Stimulated activated CD4-positive, alpha-beta T cell treated with anti-CD3 and anti-CD28 coated beads, Interleukin-1b, Interleukin-23, amount 100 ng/mL, for 1 hour (primary cell): ENCODE measurements at places on chromosomes 12 and 14.

- no peak for DNase-seq
Observed at GRCh38 chr12:24561411-24561871, 387.5 kb downstream of the BCAT1 start.

GRCh38 chr12:32139064-32139421 is 32.4 kb downstream of the BICD1 start:
- no peak for DNase-seq

- DNase-seq: no peak
Observed at GRCh38 chr12:79685068-79685467, 5.7 kb downstream of the PAWR start.

DNA sequence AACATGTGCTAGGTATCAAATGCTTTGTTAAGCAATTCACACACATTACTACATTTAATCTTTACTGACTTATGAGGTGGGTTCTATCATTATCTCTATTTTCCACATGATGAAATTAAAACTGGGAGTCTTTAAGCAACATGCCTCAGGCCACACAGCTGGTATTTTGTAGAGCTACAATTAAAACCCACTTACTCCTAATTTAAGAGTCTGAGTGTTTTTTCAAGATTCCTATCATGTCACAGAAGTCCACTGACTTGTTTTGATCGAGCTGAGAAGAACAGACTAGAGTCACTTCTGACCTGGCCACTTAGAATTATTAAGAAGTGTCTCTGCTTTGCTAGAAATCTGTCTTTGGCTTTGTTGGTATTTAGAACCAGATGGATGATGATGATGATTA is 670.7 kb downstream of the NRXN3 start:
- DNase-seq: no peak

- no peak for DNase-seq
Observed at GRCh38 chr14:81506487-81506886, 27.2 kb downstream of the SEL1L start.

DNA sequence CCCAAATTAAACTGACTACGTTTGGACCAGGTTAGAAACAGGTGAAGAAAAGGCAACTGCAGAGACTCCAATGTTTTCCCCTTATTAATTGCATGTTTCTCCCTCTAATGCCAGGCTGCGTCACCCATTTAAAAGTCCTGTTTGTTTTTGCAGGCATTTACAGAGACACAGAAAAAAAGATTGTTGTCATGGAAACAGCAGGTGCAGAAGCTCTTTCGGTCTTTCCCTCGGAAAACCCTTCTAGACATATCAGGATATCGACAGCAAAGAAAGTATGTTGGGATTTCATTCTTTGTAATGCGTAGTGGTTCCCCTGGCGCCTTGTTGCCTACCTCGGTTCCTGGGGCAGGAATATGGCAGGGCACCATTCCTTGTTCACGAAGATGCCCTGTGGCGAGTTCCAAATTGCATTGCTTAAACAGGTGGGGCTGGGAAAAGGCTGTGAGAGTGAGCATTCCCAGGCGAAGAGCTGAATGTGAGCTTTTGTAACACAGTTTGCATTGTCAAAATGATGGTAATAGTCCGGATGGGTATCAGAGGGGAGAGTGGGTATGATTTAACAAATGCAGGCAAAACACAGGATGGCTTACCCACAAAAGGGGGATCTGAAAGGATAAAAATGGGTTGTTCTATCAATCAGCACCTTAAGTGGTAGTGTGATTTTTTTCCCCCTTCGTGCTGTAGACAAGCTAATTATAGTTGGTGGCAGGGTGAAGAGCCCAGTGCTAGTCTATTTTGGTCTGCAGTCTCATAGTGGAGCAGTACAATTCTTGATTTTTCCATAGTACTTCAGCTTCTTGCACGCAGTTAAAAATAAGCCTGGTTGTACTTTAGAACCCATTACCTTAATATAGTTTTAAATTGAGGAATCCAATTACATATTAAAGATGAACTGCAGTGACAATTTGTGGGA is 132.4 kb downstream of the GCH1 start:
- no peak for DNase-seq

- DNase-seq: no peak
Observed at GRCh38 chr12:93483151-93483807, 16.0 kb downstream of the MRPL42 start.

DNA sequence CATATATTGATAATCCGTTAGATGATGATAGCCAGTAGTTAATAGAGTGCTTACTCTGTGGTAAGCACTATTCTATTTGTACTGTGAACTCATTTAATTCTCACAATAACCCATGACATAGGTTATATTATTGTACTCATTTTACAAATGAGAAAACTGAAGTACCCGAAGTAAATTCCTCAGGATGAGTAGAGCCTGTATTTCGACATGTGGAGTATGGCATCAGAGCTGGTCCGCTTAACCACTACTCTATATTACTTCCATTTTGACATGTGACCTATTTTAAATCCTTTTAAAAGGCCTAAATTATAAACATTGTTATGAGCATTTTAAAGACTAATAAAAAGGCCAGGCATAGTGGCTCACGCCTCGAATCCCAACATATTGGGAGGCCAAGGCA is 8.0 kb upstream of the RAP1B start:
- DNase-seq: no peak

DNA sequence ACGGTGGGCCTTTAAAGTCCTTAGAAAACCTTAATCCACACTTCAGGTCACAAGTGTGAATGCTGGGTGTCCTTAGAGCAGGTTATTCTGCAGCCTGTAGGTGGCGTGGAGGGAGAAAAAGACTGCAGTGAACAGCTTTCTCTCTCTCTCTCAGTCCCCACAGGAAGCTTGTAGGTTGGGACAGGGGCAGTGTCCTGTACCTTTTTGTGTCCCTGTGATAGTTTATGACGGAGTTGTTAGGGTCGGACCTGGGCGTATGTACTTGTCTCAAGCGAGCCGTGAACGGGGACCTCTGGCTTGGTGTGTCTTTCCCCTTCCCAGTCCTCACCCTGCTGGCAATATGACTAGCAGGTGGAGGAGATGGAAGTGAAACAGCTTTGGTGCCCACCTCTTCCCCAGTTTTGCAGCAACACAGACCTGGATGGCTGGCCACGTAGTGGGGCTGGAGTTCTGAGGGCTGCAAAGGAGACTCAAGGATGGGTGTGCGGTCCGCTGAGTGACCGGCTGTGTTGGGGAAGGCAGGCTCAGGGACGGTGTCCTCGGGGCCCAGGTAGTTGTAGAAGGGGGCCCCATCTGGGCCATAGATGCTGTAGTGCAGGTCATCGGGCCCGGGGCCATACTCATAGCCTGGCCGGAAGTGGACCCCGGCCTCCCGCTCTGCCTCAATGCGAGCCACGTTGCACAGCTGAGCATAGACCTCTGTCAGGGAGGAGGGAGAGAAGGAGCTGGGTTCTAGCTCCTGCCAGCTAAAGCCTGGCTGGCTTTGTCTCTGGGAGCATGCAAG is 8.9 kb downstream of the ISCA2 start:
- DNase-seq: no peak

DNA sequence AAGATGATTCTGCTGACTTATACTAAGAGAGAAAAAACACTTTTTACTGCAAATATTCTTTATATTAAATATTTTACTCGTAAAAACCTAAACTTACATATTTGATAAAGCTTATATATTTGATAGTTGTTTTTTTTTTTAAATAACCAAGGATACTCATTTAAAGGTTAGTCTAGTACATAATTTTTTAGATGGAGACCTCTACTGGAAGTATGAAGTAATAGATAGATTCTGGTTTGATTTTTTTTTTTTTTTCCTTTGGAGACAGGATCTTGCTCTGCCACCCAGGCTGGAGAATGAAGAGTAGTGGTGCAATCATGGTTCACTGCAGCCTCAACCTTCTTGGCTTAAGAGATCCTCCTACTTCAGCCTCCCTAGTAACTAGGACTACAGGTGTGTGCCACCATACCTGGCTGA is 16.4 kb downstream of the ARID2 start:
- no peak for DNase-seq

DNA sequence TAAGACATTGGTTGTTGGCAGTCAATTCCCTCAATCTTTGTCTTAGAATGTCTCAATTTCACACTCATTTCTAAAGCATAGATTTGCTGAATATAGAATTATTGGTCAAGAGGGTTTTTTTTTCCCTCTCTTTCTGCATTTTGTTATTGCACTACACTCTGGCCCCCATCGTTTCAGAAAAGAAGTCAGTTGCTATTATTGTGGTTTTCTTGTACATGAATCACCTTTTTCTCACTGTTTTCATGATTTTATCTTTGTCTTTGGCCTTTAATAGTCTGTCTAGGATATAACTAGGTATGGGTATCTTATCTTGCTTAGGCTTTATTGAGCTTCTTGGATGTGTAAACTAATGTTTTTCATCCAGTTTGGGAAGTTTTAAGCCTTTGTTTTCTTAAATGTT is 194.3 kb upstream of the DAAM1 start:
- DNase-seq: no peak

DNA sequence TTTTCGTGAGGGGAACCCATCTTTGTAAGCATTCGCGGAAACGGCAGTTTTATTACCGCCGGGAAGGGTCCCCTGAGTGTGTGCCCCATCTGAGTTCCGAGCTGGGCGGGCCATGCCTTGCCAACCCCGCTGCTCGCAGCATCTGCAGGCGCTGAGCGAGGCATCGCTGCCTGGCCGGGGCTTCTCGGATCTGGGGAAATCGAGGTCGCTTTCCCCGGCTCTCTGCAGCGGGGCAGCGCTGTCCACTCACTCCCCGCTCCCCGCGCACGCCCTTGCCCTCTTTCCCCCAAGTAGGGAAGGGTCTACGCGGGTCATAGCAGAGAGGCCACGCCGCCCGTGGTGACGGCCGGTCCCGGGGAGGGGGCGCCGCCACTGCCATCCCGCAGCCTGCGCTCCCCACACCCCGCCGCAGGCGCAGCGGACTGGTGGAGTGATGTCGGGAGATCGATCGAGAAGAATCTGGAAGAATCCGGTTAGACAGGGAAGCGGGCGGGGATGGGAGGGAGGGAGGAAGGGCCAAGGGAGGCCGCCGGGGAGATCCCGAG is 507 bp upstream of the FKBP4 start:
- DNase-seq: no peak

DNA sequence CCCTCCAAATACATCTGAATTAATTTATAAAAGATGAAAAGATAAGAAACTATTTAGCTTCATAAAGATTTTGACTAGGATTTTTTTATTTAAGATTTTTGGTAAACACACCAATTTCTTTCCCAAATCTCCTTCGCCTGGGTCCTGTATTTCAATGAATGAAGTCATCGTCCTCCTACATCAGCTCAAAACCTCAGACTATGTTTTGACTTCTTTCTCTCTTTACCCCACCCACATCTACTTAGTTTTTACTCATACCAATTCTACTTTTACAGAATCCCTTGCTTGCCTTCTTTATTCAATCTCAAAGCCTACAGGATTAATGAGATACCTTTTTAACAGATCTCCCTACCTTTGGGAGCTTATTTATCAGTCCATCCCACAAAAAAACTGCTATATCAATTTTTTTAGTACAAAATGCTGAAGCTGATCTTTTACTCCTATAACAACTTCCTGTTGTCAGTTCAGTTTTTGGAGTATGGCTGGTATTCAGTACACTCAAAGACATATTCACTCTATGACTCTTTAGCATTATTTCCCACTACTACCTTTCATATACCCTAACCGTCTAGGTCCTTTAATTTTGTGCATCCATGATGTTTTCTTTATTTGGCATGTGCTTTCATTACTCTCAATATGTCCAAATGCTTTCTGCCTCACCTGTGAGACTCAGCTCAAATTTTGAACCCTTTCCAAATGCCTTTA is 18.7 kb upstream of the CCDC91 start:
- DNase-seq: no peak

DNA sequence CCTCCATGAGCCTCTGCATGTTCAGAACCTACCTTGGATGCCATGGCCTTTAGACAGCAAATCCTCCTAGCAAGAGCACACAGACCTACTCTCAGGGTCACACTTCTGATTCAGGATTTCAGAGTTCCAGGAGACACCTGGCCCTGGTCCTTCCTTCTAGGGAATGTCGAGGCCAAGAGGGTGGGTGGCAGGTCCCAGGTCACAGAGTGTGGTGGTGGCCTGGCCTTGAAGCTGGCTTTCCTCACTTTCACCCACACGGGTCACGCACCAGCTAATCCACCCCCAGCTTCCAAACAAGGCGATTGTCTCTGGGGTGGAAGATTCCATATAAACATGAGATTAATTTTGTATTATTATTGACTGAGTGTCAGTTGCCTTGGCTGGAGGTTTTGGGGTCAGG is 328.3 kb upstream of the RTL1 start:
- no peak for DNase-seq

- no peak for DNase-seq
Observed at GRCh38 chr12:113702836-113703235, 231.2 kb upstream of the LHX5 start.
